ENCODE measurements at places on chromosomes 3 and 15. TPM values are rescaled to one million over a fixed set of nuclear protein-coding genes. Genes with fewer than 3 reads are reported as not detected.

TLR9 gene
- total RNA-seq: 0.64 TPM

GRCh38 chr15:57575363-57575762, 16.3 kb upstream of the MYZAP start:
- DNase-seq: no peak

AADAC gene
- not detected for total RNA-seq

TIMP4 gene
- total RNA-seq: not detected

GRCh38 chr15:51796847-51797401, 32.5 kb upstream of the TMOD3 start:
- no peak for DNase-seq

DNA sequence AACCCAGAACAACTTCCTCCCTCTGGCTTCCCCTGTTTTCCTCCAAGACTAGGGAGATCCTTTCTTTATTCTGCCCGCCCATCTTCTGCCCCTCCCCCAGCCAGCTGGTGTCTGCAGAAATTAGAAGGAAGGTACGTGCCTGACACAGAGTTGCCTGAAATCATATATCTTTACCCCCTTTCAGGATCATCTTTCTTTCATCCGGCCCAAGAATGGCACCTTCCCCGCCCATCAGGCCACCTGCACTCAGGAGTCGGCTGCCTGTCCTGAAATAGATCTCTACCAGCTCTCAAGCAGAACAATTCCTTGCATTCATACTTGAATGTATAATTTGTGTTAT, 133.7 kb downstream of the VGLL4 start:
- no peak for DNase-seq

TTLL13 gene
- 1.1 TPM for total RNA-seq
